Amniotic stem cell (primary cell): ENCODE measurements at places on chromosomes 12 and 14.

DNA sequence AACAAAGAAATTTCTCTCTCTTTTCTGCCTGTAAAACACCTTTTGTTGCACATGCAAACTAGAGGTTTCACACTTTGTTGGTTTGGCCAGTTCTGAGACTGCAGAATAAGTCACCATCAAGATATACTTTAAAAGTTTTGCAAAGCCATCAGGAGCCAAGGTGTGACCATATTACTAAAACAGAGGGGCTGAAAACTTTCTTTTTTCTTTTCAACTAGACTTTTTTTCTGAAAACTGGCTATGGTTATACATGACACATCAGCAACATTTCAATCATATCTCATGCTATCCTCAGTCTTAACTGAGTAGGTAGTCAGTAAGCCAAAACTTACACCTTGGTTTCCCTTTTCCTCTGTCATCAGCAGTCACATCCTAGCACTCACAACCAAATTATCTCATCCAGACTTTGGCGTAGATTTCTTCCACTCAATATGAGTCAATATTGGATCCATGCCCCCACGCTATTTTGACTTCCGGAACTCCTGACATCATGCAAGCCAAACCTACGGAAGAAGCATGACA is 4.1 kb upstream of the IFNG start:
- no peak for DNase-seq

DNA sequence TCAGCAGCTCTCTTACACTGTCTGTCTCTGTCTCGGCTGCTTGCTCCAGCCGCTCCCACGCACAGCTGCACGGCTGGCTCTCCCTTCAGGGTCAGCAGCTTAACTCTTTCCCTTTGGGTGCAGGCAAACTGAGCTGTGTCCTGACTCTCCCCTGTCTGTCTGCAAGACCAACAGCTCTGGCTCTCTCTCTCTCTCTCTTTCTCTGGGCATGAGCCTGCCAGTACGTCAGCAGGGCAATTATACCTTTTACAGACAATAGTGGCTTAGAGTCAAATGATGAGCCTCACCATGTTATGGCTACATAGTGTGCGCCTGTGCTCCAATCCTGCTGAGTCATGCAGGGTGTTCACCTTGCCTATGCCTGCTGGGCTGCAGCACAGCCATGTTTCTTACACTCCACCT is 120.5 kb upstream of the DDHD1 start:
- DNase-seq, result no peak

DNA sequence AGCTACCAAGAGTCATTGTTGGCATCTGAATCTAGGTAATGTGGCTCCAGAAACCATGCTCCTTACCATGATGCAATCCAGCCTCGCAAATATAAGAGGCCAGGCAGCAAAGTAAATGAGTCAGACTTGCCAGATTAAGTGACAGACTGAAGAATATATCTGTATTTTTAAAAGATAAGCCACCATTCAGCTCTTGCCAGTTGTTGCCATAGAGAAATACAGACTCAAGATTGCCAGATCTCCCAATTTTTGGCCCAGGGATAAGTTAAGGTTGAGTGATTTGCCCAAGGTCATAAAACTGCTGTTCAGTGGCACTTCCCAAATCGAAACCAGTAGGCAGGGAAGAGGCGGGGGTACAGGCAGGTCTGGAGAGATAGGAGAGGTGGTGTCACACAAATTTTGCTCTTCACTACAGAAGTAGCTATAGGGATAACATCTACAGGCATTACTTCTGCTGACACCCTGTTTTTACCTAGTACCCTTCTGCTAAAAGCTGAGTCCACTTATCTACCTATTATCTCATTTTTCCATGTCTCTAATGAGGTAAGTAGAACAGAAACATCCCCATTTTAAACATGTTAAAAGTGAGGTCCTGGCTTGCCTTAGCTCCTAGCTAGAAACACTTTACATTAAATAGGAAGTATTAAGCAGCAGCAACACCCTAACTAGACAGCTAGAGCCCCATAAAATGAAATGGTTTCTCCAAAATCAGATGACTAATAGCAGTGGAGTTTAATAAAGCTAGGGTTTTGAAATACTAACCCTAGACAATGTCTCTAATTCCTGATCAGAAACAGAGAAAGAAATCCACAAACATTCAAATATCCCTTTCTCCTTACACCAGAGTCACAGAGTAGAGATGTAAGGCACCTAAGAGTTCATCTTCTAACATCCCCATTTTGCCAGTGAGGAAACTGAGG is 19.5 kb downstream of the DCAF5 start:
- peak; percentile 72 for DNase-seq

DNA sequence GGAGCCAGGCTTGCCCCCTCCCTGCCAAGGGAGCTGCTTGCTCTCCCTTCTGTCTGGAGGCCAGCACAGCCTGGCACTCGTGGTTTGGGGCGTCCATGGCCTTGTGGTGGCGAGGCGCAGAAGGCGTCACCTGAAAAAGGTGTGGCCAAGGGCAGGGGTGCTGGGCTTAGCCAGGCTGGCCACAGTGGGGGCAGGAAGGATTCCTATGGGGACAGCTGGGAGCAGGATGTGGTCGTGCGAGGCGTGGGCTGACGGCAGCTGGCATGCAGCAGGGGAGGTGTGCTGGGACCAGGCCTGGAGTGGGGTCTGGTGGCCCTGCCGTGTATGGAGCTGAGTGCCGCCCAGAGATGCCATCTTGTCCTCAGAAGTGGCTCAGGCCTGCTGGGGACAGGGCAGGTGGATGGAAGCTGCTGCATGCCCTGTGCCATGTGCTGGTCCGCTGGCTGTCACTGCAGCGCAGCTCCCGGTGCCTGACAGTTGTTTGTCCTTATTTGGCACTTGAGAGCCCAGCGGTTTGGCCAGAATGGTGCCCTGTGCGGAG is 30.0 kb downstream of the SH2B3 start:
- DNase-seq, result no peak

GRCh38 chr12:16504200-16504599 is 101.8 kb downstream of the LMO3 start:
- DNase-seq, result no peak

DNA sequence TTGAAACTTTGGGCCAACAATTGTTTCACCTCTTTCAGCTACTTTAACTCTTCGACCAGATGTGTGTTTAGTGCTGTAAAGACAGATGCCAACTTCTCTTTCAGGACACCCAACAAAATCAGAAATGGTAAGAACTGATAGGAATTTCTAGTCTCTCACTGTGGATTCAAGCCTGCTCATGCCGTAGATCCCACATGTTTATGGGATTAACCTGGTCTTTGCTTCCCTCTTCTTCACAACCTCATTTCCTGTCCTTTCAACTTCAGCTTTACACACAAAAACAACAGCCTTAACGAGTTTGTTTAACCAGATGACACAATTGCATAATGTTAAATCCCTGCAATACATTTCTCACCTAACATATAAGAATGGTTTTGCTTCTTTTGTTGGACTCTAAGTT is 1031.9 kb upstream of the LRFN5 start:
- no peak for DNase-seq

DNA sequence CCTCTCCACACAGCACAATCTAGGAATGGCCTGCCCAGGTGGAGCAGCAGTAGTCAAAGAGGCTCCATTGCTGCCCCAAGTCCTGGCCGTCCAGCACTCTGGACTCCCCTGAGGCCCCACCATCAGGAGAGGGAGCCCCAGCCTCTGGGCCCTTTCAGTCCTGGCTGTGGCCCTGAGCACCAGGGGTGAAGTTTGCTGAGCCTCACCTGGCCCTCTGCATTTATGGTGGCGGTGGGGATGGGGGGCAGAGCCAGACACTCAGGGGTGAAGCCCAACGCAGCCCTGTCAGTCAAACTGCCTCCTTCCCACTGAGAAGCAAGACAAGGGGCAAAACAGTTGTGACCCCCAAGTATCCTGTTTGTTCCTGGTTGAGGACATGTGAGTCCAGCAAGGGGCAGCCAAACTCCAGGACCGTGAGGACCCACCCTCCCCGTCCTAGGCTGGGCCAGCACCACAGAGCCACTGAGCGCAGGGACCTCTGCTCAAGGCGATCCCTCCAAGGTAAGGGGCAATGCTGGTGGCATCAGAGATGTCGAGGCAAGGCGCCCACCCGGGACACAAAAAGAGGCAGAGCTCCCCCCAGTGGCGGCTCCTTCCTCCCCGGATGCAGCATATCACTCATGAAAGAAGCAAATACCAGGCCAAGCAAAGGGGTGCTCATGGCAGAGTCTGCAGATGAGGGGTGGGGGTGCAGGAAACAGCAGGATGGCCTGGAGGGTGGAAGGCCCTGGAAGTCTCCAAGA is 4.8 kb upstream of the AMN start:
- no peak for DNase-seq

- DNase-seq, result no peak
These were observed 130.3 kb downstream of the IGF1 start for GRCh38 chr12:102350070-102350469.

- DNase-seq, result peak; percentile 10
These were observed 518 bp downstream of the GSKIP start for GRCh38 chr14:96363751-96364336.

DNA sequence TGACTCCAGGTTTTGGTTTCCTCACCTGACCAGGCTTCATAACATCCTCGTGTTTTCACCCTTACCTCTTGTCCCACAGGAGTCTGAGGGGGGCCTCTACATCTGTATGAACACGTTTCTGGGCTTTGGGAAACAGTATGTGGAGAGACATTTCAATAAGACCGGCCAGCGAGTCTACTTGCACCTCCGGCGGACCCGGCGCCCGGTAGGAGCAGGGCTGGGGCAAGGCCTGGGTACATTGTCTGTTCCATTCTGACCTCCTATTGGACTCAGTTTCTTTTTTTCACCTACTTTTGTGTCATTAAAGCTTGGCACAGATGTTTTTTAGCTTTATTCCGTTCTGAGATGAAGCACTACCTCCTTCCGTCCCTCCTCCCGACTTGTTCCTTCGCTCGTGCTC is 3.4 kb downstream of the USP5 start:
- DNase-seq, result no peak

- DNase-seq, result no peak
These were observed 52.2 kb upstream of the COCH start for GRCh38 chr14:30822080-30822571.

DNA sequence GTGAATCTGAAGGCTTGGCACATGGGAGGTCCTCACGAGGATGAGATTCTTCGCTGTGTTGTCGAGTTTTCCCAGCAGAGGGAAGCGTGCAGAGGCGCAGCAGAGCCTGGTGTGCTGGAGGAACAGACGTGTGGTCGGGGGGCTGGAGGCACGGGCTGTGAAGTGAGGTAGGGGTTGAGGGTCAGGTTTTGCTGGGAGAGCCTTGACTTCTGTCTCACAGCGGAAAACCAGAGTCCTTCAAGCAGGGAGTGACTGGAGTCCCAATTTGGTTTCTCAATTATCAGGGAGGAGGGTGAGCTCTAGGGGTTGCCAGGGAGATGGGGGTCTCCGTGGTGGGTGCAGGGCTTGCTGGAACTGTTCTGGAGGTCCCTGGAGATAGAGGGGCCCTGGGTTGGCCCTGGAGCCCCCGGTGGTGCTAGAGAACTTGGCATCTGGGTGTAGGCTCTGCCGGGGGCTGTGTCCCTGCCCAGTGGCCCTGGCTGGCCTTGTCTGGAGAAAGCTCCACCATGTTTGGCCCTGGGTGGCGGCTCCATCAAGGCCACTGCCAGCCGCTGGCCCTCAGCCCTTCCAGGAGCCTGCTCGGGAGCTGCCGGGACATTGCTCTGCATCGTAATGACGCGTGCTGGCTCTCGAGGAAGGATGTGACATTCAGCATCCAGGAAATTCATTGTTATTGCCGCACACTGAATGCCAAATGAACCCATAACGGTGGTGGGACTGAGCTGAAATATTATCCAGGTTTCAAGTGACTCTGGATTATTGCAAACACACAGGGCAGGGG is 215.7 kb downstream of the KIF26A start:
- DNase-seq, result no peak

DNA sequence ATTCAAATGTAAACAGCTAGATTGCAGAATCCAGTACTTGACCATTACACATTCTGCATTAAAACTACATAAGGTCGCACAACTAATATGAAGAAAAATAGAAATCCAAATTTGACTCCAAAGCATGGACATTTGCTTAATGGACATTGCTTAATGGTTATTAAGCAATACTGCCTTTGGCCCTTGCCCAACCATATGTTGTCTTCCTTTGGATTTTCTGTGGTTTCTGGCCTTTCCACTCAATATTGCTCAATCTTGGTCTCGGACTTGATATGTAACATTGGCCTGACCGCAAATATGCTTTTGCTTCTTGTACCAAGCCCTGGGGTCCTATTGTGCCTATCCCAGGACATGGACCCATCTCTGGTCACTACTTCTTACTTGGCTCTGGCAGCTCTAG is 67.2 kb downstream of the PTPRR start:
- no peak for DNase-seq
